ENCODE measurements at places on chromosomes 11 and 22.

GRCh38 chr11:76238551-76238950 is 32.2 kb upstream of the WNT11 start:
- DNase-seq, result no peak

DNA sequence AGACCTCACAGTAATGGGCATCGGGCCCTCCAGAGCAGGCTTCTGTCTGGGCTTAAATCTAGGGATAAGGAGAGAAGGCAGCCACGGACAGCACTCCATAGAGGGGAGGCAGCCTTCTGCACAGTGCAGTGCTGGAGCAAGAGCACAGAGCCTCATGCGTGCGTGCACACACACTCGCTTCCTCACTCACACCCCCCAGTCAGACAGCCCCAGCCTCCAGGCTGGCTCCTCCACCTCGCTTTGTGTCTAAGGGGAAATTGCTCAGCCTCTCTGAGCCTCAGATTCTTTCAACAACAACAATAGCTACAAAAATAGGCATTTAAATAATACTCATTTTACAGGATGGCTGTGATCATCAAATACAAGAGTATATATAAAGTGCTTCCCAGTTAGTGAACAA is 26.7 kb upstream of the ETS1 start:
- no peak for DNase-seq

DNA sequence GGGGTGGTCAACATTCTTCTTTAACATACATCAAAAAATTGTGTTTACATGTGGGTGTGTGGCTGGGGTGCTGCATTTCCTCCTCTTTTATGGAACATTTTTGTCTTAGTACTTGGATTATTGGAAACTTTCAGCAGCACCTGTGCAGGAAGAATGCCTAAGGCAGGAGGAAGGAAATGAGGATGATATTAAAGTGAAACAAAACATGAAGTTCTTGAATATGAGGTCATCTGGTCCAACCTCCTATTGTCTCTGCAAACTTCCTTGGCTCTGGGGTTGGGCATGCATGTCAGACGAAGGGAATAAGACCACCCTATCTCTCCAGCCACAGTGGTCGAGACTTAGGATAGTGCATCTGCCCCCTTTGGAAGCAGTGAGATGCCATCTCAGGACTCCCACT is 20.6 kb upstream of the OR9Q1 start:
- no peak for DNase-seq

GRCh38 chr11:94171693-94172440 is 43.2 kb downstream of the PANX1 start:
- no peak for DNase-seq

DNA sequence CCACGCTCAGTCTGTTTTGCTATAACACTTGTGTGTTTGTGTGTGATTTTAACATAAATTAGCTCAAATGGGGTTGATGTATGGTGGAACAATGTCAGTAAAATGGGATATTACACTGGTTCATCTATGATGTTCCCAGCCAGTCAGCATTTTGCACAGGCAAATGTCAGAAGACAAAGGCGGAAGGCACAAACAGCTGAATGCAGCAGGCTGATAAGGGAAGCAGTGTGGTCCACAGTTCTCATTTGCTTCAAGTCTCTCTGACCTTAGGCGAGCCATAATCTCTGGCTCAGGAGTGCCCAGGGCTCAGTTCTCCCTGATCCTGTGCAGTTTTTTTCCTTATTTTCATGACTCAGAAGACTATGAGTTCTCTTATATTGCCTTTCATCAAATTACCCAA is 102.7 kb downstream of the FAR1 start:
- no peak for DNase-seq

DNA sequence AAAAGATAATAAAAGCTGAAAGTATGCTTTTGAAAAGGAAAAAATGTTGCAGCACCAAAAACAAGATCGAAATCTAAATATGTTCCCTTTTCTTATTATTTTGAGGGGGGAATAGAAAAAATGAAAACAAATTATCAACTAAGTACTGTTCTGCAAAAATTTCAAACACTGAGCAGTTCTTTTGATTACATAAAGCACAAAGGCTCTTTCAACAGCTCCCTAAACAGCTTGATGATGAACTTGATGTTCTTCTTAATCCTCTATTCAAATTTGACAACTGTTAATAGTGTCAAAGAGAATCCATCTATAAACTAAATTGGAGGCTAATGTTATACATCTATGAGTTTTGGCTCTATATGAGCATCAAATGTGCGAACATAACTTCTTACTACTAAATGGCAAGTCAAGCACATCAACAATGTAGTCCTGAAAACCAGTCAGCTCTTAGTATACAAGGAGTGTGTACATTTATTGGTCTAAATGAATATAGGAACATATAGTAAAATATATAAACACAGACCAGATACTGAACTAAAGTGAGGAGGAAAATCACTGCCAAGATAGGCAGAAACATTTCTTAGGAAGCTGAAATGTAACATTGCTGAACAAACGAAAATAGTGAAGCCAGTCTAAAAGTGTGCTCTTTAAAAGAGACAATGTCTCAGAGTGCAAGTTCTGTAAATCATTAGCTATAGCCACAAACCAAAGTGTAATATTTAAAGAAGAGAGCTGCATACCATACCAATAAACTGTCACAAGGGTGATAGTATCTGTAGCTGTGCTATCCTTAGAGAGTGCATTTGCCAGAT is 94.3 kb downstream of the SOX6 start:
- no peak for DNase-seq

DNA sequence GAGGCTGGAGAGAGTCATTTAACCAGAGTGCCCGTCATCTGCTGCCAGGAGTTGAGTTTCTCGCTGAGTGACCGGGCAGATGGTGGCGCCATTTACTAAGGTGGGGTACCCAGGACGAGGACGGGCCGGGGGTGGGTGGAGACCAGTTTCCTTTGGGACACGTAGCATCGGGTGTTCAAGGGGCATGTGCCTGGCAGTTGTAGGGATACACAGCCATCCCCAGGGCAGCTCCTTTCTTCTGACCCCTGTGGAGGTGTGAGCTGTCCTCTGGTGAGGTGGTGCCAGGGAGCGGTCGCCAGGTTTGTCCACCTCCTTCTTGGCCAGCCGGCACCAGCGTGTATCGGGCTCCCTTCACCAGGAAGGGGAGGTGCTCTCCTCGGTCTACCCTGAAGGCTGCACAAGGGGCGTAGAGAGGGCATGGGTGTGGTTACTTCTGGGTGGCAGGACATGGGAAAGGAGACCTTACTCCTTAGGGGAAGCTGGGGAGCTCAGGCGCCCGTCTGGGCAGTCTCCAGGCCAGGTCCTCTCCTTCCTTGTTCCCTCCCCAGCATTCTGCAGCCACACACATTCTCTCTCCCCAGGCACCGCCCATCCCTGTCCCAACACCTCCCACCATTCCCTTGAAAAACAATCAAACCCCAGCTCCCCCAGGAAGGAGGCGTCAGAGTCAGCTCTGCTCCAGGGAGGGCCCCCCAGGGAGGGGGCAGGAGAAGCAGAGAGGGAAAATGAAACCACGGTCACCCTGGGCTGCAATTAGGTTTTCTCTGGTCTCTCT is 10.3 kb upstream of the MB start:
- peak; percentile 57 for DNase-seq
